Activated naive CD4-positive, alpha-beta T cell treated with anti-CD3 and anti-CD28 coated beads, Interleukin-2, amount 50 U/mL, for 72 hours (primary cell): ENCODE measurements at places on chromosomes 4 and X. TPM values are rescaled to one million over a fixed set of nuclear protein-coding genes. Genes with fewer than 3 reads are reported as not detected.

The FIP1L1 gene
- 76.3 TPM for total RNA-seq

The C4orf50 gene
- total RNA-seq: not detected

The PDCL2 gene
- total RNA-seq: not detected

The TEX11 gene
- total RNA-seq: not detected

The MMRN1 gene
- 0.04 TPM for total RNA-seq

The AASDH gene
- total RNA-seq: 8.8 TPM

The SLIT2 gene
- not detected for total RNA-seq

The AREG gene
- total RNA-seq: 0.49 TPM

The MAGEB10 gene
- not detected for total RNA-seq

The FGFR3 gene
- 0.12 TPM for total RNA-seq

The PPEF2 gene
- 0.54 TPM for total RNA-seq

The PTPN13 gene
- 0.36 TPM for total RNA-seq

The GABRG1 gene
- total RNA-seq: not detected

The CNKSR2 gene
- total RNA-seq: 8.0 TPM

The CD38 gene
- 32.8 TPM for total RNA-seq

The F8A3 gene
- total RNA-seq: 20.8 TPM

The PHOX2B gene
- total RNA-seq: not detected

The EIF1AX gene
- 45.1 TPM for total RNA-seq

The PIM2 gene
- 264 TPM for total RNA-seq
